ENCODE measurements at places on chromosomes 1 and 21.

- no peak for DNase-seq
Measured at GRCh38 chr1:247113733-247114271, 9.6 kb upstream of the ZNF669 start.

GRCh38 chr1:2856066-2856390 lies 54.5 kb upstream of the TTC34 start:
- DNase-seq, result no peak

- DNase-seq, result no peak
Measured at GRCh38 chr1:7401814-7402547, 369.1 kb upstream of the VAMP3 start.

GRCh38 chr1:166166329-166166697 lies 488 bp downstream of the FAM78B start:
- no peak for DNase-seq

DNA sequence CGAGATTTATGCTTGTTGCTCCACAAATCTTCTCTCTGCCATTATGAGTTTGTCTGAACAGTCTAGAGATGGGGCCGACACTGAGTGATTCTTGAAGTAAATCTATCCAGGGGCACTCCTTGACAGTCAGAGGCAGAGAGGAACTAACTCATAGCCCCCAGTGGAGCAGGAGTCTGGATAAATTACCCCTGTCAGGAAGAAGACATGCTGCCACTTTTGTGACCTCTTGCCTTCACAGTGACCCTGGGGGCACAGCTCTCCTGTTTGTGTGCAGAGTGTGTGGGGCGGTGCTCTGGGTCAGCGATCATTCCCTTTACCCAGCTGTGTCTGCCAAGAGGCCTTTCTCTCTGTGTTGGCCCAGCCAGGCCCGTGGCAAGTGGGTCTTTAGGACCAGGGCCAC lies 29.5 kb downstream of the PEX14 start:
- no peak for DNase-seq

DNA sequence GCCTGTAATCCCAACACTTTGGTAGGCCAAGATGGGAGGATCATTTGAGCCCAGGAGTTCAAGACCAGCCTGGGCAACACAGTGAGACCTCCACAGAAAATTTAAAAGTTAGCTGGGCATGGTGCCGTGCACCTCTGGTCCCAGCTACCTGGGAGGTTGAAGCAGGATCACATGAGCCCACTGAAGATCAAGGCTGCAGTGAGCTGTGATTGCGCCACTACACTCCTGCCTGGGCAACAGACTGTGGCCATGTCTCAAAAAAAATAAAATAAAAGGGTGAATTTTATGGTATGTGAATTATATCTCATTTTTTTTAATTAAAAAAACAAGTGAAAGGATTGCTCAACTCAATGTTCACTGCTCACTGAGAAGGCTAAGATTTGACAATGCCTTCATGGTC lies 8.7 kb downstream of the ARID4B start:
- DNase-seq, result no peak

DNA sequence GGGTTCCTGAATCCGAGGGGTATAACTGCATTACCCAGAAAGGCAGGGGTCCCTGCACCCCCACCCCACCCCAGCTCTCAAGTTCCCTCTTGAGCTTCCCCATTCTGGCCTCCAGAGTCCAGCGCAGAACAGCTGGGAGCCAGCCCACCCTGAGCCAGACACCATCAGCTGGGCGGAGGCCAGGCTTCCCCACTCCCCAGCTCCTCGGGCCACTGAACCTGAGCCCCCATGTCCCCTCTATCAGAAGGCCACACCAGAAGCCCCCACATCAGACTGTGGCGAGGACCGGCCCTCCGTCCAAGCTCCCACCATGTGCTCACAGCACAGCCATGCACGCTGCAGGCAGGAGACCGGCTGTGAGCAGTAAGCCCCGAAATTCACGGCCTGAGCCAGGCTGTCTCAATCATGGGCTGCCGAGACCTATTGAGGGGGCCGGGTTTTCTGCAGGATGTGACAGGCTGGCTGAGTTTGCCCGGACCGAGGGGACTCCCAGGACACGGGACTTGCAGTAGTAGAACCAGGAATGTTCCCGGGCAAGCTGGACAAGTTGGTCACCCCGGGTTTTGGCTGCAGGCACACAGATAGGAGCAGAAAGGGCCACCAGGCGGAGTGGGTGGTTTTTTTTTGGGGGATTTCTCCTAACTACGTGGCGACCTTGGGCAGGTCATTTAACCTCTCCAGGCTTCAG lies 25.5 kb upstream of the TNFRSF1B start:
- DNase-seq, result no peak

Measured in C1 segment of cervical spinal cord (tissue), 14 donors.